ENCODE measurements at places on chromosomes 3 and 15.

DNA sequence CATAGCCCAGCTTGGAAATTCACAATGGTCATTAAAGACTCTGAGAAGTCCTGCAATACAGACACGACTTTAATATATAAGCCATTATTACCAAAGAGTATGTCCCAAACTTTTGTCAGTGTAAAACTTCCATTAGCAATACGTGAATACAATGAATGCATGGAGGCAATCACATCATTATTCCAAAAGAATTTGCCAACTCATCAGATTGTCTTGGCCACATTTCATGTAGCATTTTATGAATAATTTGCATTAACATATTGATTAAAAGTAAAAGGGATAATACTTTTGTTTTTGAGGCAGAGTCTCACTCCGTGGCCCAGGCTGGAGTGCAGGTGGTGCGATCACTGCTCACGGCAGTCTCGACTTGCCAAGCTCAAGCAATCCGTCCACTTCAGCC lies 7.9 kb upstream of the DUT start:
- no peak for DNase-seq

- no peak for DNase-seq
Measured at GRCh38 chr15:23395030-23395692, 40.6 kb downstream of the GOLGA8S start.

GRCh38 chr3:40566694-40567093 lies 41.9 kb downstream of the ZNF621 start:
- no peak for DNase-seq

- no peak for DNase-seq
Measured at GRCh38 chr15:84699538-84700191, 16.3 kb downstream of the SEC11A start.
